ENCODE measurements at places on chromosomes 6 and 20.
A peak's percentile ranks its signal among the peaks of the same experiment; 100 is the strongest.

DNA sequence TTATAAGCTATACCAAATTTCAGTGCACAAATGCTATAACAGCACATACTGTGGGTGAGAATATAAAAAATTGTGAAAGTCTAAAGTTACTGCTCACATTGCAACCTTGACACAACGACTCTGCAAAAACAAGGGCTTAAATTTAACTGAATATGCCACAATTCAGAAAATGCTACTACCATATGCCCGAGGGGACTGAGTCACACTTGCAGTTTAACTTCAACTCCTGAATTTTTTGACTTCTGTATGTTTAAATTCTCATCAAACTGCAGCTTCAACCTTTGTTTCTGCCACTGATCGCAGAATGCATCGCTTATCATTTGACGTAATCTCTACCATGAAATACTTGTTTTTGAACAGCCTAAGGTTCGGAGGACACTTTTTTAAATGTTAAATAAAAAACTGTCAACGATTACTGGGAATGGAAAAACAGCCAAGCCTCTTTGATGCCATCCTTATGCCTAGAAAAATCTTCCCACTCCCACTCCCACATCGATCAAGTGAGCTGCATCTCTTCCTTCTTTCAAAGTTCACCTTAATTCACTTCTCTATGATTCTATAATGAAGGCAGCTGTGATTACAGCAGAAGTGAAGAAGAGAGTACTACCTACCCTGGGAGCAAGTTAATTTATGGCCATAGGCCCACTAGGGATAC is 136.5 kb downstream of the ATXN1 start:
- no peak for DNase-seq

GRCh38 chr20:40463171-40463570 is 225.9 kb downstream of the MAFB start:
- no peak for DNase-seq

- DNase-seq, result no peak
Observed at GRCh38 chr6:11585426-11586016, 48.0 kb downstream of the TMEM170B start.

GRCh38 chr6:144722154-144722737 is 437.1 kb downstream of the UTRN start:
- no peak for DNase-seq

DNA sequence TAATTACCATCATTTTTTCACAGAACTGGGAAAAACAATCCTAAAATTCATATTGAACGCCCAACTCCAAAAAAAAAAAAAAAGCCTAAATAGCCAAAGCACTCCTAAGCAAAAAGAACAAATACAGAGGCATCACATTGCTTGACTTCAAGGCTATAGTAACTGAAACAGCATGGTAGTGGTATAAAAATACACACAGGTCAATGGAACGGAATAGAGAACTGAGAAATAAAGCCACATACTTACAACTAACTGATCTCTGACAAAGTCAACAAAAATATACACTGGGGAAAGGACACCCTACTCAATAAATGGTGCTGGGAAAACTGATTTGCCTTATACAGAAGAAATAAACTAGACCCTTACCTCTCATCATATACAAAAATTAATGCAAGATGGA is 89.6 kb downstream of the MRAP2 start:
- no peak for DNase-seq

GRCh38 chr6:181049-181654 is 111.1 kb upstream of the DUSP22 start:
- peak; percentile 52 for DNase-seq

DNA sequence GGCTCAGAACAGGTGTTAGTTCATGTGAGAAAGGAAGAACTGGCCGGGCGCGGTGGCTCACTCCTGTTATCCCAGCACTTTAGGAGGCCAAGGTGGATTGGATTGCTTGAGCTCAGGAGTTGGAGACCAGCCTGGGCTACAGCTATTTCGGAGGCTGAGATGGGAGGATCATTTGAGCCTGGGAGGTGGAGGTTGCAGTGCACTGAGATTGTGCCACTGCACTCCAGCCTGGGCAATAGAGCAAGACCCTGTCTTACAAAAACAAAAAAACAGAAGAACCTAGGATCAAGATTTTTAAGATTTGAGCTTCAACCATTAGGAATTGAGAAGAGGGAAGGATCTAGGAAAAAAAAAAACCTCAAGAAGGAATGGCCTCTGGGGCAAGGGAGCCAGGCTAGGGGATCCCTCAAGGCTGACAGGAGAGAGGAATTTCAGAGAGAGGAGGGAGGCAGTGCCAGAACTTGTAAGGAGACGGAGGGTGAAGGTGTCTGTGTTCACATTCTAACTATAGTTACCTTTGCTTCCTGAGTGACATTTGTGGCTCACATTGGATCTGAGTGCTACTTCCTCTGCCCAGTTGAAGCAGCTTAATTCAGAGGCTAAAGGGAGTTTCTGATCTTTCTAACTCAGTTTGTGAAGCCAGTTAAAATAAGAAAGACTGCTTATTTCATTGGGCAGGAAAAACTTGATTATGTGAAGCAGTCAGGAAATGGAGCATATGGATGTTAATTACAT is 26.1 kb downstream of the CHMP4B start:
- DNase-seq, result no peak

- DNase-seq, result no peak
Observed at GRCh38 chr6:66321017-66321416, 614.0 kb upstream of the EYS start.

- no peak for DNase-seq
Observed at GRCh38 chr6:81613606-81614005, 138.9 kb downstream of the TENT5A start.

DNA sequence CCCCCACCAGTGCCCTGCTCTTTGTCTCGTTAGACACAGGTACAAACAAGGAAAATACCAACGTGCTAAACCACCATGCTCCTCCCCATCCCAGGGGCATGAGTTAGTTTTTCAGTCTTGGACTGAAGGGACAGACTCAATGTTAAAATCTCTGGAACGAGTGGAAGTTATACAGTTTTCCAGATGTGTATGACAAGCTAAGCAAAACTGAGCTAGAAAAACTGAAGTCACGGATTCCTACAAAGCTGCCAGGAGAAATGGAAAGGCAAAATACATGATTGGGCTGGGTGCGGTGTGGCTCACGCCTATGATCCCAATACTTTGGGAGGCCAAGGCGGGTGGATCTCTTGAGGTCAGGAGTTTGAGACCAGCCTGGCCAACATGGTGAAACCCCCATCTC is 34.3 kb upstream of the QKI start:
- no peak for DNase-seq

DNA sequence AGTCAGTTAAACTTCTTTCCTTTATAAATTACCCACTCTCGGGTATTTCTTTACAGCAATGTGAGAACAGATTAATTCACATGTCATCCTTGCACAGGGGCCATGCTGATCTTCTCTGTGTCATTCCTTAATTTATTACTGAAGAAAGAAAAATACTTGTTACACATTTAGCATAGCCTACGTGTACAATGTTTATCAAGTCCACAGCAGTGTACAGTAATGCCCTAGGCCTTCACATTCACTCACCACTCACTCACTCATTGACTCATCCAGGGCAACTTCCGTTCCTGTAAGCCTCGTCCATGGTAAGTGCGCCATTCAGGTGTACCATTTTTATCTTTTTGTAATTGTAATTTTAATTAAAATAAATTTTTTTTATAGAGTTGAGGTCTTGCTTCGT is 73.6 kb downstream of the RSPH3 start:
- no peak for DNase-seq

GRCh38 chr6:127120023-127120786 is 1.7 kb downstream of the RSPO3 start:
- DNase-seq, result no peak

DNA sequence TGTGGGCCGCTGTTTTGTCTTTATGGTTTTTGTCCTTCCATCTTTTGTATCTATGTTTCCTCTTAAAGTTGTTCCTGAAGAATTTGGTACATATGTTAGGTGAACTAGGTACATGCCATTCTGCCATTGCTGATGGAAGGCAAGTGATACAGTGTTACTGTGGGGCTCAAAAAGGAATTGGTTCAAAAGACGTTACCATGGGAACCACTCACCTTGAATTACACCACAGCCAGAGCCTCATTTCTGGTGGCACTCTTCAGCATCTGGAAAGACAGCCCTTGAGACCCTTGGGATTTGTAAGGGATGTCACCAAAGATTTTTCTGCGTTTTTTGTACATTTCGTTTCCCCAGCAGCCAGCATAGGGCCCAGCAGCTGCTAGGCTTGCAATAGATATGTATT is 31.9 kb downstream of the TMEM181 start:
- no peak for DNase-seq

GRCh38 chr20:33948480-33948879 is 45.2 kb upstream of the RALY start:
- DNase-seq, result no peak

- no peak for DNase-seq
Observed at GRCh38 chr6:69820438-69820837, 23.6 kb upstream of the LMBRD1 start.

- DNase-seq, result no peak
Observed at GRCh38 chr6:23031986-23032385, 462.6 kb downstream of the HDGFL1 start.

GRCh38 chr20:34193051-34193450 is 48.2 kb upstream of the ASIP start:
- DNase-seq, result no peak

DNA sequence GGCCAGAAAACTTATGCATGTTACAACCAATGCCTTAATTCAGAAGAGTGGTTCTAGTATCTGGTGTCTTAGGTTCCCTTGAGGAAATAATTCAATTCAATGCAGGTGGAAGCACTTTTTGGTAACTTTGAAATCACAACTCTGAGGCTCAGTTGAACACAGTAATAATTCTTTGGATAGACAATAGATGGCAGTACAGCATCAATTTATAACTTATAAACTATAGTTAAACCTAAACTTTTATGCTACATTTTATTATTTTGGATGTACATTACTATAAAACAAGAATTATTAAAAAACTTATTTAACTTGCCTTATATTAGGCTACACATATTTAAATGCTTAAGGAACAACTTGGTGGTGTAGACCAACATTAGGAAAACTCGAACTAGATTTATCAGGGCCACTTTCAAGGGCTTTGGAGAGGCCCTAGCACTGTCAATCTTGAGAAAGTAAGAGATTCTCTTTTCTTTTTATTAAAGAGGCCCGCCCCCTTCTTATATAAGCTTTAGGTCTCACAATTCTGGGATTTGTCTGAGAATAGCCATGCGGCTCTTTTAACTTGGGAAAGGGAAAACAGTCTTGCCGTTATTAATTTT is 85.9 kb downstream of the CRYBG1 start:
- peak; percentile 18 for DNase-seq

Measured in naive B cell (primary cell).